ENCODE measurements at places on chromosomes 2 and 18.

DNA sequence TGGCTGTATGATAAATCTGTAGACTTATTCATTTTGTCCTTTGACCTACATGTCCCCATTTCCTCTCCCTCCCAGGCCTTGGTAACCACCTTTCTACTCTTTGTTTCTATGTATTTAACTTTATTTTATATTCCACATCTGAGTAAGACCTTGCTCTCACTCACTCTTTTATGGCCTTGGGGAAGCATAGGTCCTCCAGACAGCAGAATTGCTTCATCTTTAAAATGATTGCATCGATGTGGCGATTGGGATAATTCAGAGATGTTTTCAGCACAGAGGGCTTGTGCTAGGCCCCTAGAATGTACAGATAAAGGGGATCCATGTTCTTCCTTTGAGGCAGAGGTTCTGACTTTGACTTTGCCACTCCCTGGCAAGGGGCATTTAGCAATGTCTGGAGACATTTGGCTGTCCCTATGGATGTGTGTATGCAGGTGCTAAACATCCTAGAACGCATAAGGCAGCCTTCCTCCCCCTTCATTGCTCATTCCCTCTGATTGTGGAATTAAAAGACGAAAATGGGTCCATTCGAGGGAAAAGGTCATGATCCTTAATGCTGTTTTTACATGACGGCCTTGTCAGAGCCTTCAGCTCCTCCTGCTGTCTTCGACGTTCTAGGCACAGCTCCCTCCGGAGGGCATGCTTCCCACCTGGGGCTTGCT lies 1.2 kb upstream of the GPR39 start:
- DNase-seq = no peak

- no peak for DNase-seq
Observed at GRCh38 chr2:15797231-15797938, 143.0 kb upstream of the MYCN start.

DNA sequence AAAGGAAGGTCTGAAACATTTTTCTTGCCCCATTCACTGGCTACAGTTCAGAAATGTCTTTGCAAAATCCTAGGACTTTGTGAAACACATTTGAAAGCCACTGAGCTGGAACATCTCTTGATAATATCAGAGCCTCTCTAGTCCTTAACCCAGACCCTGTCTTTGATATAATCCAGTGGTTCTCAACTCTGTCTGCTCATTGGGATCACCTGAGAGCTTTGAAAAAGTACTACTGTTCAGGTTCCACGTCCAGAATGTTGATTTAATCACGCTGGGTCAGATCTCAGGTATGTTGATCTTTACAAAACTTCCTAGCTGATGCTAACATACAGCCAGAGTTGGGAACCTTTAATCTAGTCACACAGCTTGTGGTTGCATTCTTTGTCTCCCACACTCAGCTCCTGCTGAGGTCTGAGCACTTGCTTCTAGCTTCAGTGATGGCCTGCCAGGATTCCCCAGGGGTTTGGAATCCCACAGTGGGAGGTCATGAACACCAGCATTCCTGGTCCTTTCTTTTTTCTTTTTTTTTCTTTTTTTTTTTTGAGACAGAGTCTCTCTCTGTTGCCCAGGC lies 262.7 kb downstream of the SETBP1 start:
- no peak for DNase-seq

DNA sequence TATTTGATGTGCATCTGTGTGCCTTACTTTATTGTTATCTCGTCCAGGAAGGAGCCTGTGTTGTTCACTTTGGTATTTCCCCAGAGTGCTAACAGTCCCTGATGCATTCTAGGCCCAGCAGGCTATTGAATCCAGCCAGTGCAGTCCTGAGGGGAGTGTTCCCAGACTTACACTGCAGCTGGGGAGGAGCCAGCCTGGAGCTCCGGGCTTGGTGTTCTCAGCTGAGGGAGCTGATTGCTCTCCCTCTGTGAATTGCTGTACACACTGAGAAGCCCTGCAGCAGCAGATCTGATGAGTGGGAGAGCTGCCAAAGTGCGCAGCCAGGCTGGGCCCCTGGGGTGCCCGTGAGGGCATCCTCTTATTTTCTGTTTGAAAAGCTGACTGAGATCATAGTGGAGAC lies 159.2 kb downstream of the GALNT3 start:
- DNase-seq = no peak

DNA sequence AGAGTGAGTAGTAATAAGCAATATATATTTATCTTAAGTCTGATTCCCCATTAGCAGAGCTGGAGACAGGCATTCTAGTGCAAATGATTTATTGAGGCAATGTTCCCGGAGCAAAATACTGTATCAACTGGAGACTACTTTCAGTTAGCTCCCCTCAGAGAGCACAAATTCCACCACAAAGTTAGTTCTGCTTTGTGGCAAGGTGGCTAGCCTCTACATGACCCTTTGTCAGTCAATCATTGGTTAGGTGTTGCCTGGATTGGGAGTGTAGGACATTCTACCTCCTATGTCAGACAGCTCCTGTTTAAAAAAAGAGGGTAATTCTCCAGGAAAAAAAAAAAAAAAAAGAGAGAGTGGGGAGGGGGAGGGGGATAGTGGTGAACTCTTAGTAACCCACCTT lies 402.2 kb downstream of the NR4A2 start:
- no peak for DNase-seq

DNA sequence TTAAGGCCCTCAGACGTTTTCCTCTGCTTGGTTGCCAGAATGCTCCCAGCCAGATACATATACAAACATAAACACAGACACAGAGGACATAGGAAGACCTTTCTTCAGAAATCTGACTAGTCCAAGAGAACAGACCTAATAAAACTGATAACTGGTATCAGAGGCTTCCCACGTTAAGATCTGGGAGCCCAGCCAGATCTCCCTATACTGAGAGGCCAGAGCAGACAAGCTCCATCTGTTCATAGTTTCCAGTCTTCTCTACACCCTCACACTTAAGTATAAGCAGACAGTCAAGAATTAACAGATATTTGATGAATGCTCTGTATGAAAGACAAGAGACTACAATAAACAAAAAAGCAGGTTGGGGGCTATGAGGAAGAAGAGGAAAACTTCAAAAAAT lies 240.5 kb upstream of the CHAC2 start:
- DNase-seq = no peak

GRCh38 chr2:206935991-206936842 lies 3.1 kb upstream of the CPO start:
- DNase-seq = no peak
